ENCODE measurements at places on chromosomes 13 and 19.
A peak's percentile ranks its signal among the peaks of the same experiment; 100 is the strongest.

DNA sequence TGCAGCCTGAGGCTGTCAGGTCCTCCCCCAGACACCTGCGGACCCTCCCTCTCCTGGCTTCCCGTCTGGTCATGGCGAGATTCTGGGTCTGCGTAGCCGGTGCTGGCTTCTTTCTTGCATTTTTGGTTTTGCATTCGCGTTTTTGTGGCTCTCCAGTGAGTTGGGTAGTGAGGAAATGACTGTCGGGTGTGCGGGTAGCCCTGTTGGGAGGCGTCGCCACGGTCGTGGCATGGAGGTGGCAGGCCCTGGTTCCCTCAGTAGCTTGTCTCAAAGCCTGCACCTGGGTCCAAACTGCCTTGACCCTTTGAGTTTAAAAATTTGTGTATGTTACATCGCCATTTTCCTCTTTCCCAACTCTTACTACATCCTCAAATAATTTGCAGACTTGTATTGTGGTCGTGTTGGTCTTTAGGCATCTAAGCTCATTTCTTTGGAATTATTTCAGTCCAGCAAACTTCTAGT is 344 bp downstream of the NHLRC3 start:
- DNase-seq = no peak

GRCh38 chr13:42990291-42991232 is 1.5 kb downstream of the EPSTI1 start:
- no peak for DNase-seq

GRCh38 chr13:44068737-44069136 is 189.0 kb downstream of the LACC1 start:
- DNase-seq = no peak

- no peak for DNase-seq
These were observed 115.8 kb downstream of the ZIC5 start for GRCh38 chr13:99855526-99856420.

DNA sequence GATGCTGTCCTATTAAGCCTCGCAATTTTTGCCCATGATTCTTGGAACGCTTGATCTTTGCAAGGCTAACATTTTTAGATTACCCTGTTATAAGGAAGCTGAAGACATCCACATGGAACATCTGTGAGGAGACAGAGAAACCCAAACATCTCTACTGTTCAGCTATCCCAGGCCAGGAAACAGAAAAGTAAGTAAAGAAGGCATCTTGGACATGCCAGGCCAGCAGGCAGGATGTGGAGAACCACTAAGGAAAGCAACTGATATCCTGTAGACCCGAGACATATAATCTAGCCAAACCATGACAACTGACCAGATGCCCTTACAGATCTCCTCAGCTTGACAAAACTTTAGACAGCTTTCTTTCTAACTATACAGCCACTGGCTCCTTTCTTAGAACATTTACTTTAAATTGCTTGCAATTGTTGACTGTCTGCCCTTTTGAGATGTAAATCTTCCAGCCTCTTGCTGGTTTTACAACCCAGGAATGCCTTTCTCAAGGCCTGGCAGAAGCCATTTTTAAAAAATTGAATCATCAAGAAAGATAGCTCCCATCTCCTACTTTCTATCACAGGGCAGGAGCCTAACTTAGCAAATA is 255.8 kb upstream of the DACH1 start:
- DNase-seq = no peak

- DNase-seq = no peak
These were observed 7.0 kb downstream of the GNA15 start for GRCh38 chr19:3142781-3143337.

DNA sequence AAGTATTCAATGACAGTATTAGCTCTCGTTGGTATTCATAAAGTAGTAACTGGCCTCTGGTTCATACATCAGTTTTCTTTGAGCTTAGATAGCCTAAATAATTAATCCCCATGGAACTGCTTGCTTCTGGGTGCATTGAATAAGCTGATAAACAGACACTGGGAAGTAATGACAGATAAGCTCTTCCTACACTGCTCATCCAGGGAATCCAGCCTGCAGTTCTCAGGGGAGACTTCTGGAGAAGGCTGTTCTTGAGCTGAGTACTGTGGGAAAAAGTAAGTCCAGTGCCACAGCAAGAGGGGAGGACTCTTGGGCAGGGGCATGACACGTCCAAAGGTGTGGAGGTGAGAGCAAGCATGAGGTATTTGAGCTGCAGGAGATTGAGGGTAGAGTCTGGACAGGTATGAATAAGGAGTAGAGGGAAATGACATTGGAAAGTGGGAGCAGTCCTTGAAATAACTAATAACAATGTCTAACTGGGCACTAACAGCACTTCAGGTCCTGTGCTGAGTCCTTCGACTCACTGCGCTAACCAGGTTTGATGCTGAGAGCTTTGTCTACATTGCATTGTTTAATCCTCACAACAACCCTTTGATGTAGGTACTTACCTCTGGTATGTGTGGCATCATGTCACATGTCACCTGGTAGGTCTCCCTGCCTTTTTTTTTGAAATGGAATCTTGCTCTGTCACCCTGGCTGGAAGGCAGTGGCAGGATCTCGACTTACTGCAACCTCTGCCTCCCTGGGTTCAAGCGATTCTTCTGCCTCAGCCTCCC is 7.2 kb downstream of the GARRE1 start:
- DNase-seq = no peak

DNA sequence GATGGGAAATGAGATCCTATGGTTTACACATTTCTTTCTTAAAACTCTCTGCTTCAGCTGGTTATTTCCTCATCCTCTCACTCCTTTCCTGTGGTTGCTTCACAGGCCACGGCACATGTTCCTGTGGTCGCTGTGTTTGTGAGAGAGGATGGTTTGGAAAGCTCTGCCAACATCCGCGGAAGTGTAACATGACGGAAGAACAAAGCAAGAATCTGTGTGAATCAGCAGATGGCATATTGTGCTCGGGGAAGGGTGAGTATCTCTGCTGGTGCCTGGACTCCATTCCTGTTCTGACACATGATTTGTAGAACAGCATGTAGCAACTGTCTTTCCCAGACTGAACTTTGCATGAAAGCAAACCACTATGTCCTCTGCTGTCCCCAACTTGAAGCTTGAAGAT is 254.2 kb downstream of the ITGBL1 start:
- no peak for DNase-seq

DNA sequence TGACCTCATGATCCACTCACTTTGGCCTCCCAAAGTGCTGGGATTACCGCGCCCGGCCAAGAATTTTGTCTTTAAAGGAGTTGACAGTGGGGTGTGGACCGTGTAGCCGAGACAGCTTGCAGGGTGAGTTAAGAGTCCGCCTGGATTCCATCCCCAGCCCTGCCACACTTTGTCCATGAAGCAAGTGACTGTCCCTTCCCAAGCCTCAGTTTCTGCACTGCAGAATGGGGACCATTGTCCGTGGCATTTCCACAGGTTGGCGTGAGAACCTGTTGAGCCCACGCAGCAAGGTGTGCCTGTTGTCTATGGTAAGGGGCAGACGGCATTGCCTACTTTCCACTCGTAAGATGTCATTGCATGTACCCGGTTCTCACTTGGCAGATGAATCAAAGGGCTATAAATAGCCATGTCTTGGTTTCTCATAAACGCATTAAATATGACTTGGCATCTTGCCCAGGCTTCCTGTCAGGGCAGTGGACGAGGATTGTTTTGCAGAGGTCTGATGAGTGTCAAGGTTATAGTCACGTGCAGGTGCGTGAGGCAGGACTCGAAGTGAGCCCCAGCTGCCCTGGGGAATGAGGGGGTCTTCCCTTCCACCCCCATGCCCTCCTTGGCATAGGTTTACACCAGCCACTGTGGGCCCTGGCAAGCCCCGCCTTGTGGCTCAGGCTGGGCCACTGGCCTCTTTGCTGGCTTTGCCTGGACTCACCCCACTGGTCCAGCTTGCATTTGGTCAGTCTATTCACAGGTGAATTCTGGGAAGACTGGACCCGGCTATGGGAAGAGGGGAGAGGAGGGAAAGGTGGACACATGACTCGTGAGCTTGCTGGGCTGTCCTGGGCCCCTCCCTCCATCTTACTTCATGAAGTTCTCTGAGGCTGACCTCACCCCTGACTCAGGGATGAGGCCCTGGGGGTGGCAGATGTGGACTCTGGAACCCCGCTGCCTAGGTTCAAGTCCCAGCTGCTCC is 14.6 kb downstream of the FAM187B start:
- DNase-seq = peak; percentile 15

GRCh38 chr13:37701306-37701705 is 102.7 kb upstream of the POSTN start:
- no peak for DNase-seq

DNA sequence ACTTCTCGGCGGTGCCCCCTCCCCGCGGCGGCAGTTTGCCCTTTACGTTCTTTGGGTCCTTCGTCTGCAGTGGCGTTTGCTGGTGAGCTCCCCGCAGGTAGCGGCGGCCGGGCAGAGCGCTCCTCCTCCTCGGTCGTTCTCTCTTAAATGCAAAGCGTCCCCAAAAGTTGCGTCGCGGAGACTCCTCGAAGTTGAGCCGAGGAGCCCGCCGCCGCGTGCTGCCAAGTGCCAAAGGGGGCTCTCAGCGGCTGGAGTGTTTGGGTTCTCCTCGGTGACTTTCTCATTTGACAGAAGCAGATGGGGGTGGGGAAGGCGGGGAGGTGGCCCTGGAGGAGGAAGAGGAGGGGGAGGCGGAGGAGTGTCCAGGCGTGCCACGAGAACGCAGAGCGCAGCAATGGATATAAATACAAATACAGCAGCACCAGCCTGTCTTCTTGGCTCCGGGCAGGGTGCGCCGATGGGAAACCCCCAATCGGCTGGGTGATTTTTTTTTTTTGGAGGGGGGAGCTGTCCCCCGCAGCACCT is at the start of gene SOX21:
Gene SOX21 (minus strand): TSS at position 259 of the 525 bp plus-strand sequence. CDS start 496 bp downstream, outside the sequence.
- no peak for DNase-seq

- DNase-seq = no peak
These were observed 1.7 kb downstream of the TGFBR3L start for GRCh38 chr19:7916103-7916954.

GRCh38 chr19:32976223-32976805 is 4.3 kb downstream of the FAAP24 start:
- no peak for DNase-seq

- DNase-seq = peak; percentile 48
These were observed 40.7 kb upstream of the MEDAG start for GRCh38 chr13:30865123-30866049.

DNA sequence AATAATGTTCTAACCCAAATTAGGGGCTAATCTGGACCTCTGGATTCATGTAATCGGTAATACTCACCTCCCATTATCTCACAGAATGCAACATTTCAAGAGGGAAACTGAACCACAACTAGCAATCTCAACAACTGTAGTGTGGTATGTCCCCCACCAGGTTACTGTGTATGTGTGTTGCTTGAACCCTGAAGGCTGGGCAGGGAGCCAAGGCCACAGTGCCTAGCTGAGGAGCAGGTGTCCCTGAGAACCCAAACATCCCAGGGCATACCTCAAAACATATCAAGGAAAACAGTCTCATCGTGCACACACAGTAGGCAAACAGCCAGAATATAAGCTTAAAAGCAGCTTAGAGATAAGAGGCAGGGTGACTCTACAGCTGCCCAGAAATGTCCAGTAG is 20.5 kb upstream of the NEK3 start:
- DNase-seq = no peak

- no peak for DNase-seq
These were observed 929 bp upstream of the TNFSF13B start for GRCh38 chr13:108268466-108269112.

DNA sequence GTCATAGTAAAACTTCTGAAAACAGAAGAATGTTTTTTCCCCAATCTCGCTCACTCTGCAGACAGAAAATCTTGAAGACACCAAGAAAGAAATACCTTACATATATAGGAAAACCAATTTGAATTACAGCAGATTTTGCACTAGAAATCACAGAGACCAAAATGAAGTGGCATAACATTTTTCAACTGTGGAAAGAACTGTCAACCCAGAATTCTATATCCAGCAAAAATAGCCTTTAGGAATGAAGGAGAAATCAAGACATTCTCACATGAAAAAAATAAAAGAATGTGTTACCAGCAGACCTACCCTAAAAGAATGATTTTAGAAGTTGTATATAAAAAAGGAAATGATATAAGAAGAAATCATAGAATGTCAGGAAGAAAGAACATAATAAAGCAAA is 28.7 kb downstream of the CCDC122 start:
- no peak for DNase-seq

DNA sequence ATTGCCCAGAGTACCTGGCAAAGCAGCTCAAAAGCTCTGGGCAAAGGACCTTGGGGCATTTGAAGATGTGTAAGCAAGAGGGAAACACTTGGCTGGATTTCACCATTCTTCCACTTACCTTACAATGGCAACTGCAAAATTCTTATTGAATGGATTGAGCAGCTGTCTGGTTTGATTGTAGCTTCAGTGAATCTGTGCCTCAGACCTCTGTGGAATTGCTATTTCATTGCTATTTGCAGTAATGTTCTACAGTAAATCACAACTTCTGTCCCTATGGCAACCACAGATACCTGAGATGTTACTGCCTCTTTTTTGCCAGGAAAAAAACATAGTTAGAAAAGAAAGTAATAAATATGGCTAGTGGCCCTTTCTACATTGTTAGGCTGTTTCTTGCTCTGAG is 519.5 kb downstream of the SUCLA2 start:
- DNase-seq = no peak

DNA sequence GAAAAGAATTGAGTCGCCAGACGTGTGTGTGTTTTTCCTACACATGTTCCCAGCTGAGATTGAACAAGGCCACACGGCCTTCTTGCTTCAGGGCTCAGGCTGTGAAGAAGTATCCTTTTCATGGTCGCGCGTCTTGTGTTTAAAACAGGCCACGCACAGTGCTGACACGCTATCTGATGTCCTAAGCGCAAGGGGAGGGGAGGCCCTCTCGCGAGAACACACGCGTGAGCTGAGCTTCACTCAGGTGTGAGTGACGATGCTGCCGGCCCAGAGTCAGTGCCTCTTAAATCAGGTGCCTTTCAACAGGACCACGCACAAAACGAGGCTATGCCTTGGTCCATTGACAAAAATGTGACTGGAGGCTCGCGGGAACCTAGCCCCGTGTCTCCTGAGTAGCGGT is 103.7 kb downstream of the TEX29 start:
- DNase-seq = no peak
